Tibial nerve (tissue), 4 donors: ENCODE measurements at places on chromosomes 2 and 18.
A peak's percentile ranks its signal among the peaks of the same experiment; 100 is the strongest.

- DNase-seq, result no peak
Observed at GRCh38 chr2:47295131-47295980, 107.6 kb upstream of the MSH2 start.

GRCh38 chr2:193584522-193584938, 1389.8 kb upstream of the TMEFF2 start:
- DNase-seq, result no peak

- DNase-seq, result no peak
Observed at GRCh38 chr2:79292239-79292957, 132.8 kb upstream of the REG3A start.

GRCh38 chr2:62577994-62578781, 72.2 kb upstream of the TMEM17 start:
- no peak for DNase-seq

GRCh38 chr2:41510108-41510507, 537.7 kb upstream of the PKDCC start:
- no peak for DNase-seq

- DNase-seq, result no peak
Observed at GRCh38 chr2:217932803-217933616, 69.8 kb downstream of the TNS1 start.

GRCh38 chr2:85266146-85267041, 61.4 kb downstream of the TGOLN2 start:
- peak; percentile 43 for DNase-seq

DNA sequence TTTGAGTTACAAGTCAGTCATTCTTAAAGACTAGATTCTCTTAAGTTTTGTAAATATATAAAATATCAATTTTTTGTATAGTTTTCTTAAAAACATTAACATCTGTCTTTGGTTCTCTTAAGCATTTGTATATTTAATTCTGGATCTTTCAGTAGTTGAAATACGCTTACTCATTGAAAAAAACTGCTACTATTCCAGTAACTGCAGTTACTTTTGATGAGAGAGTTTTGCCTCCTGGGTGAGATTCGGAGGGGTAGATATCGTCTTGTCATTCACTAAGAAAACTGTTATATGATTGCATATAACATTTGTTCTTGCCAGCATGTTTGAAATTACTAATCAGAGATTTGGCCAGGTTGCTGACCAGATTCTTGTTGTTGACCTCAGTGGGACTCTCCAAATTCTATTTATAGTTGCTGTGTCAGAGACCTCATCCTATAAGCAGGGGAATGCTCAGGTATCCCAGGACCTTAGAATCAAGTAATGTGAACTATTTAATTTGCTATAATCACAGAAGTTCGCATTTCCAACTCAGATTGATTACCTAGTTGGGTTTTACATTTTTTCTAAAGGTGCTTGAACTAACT, 7.9 kb downstream of the AGPS start:
- DNase-seq, result no peak

GRCh38 chr2:63056107-63057050, 5.7 kb downstream of the OTX1 start:
- DNase-seq, result no peak

DNA sequence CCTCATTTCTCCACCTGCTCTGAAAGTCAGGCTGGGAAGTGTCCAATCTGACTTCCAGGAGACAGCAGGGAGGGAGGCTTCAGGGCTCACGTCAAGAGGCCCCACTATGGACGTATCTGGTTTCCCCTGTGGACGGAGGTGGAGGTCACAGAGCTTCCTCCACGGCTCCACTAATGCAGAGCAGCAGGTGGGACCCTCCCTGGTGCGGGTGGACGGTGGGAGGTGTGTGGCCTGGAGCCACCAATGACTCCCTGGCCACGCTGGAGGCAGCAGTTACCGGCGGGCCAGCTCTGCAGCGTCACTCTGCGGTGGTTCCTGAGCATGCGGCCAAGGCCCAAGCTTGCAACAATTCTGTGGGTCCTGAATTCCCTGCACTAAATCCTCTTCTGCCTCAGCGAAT, 9.0 kb downstream of the CRACDL start:
- DNase-seq, result no peak

GRCh38 chr2:200509235-200509611, 645 bp downstream of the KCTD18 start:
- no peak for DNase-seq

DNA sequence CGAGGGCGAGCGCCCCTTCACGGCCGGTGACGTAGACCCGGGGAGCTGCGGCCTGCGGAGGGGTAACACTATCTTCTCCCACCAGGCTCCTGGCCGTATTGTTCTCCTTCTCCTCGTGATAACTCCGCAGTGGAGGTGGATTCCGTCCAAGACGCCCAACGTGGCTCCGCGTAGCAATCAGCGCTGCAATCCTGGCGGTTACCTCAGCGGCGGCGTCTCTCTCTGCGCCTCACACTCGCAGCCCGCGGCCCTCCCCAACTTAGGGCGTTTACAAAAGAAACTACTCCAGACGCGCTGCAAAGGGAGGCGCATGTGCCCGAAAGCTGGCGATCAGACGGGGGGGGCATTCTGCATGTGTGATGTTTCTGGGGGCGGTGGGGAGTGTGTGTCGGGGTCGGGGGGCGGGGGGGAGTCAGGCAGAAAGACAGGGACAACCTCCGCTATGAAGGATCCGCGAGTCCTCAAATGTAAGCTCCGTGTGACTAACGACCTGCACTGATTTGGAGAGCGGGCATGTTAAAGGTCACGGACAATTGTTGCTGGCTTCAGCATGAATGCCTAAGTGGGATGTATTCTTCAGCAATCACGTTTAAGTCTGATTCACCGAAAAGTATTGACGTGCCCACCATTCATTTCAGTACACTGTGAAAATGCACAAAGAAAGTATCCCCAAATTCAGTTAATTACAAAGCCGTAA, 1.3 kb upstream of the ZNF516 start:
- peak; percentile 62 for DNase-seq

DNA sequence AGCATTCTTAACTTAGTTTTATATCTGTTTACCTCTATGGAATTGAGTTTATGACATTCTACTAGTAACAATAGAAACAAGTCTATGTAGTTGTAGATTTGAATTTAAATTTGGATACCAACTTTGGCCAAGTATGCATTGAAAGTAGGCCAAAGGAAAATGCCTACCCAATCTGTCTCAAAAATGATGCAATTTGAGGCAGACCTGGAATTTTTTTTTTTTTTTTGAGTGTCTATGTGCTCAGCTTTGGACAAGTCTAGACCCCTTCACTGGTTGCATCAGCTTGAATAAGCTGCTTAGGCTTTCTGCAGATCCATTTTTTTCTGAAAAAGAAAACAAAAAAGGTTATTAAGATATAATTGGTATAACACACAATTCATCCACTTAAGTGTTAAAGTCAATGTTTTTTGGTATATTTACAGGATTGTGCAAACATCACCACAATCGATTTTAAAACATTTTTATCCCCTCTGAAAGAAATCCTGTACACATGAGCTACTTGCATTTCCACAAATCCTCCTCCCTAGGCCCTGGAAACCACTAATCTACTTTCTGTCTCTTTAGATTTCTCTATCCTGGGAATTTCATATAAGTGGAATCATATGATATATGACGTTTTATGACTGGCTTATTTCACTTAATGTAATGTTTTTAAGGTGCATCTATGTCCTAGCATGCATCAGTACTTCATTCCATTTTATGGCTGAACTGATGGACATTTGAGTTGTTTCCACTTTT, 185.1 kb upstream of the CCDC68 start:
- DNase-seq, result no peak

GRCh38 chr2:10294077-10294476, 8.6 kb upstream of the HPCAL1 start:
- no peak for DNase-seq

DNA sequence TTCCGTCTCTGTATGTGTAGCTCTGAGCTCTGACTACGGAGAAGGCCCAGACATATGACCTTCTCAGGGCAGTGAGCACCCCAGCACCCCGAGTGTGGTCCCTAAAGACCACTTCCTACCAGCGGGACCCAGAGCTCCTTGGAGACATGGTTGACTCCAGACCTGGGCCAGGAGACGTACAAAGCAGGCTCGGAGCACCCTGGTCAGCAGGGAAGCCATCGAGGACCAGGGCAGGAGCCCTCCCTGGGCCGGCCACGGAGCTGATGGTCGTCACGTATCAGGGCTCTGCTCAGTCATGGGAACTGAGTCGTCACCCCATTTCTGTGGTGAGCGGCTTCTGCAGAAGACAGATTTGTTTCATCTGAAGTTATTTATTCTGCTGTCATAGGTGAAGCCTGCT, 12.8 kb upstream of the NEU4 start:
- peak; percentile 4 for DNase-seq

- no peak for DNase-seq
Observed at GRCh38 chr2:231355508-231356465, 39.7 kb upstream of the B3GNT7 start.

DNA sequence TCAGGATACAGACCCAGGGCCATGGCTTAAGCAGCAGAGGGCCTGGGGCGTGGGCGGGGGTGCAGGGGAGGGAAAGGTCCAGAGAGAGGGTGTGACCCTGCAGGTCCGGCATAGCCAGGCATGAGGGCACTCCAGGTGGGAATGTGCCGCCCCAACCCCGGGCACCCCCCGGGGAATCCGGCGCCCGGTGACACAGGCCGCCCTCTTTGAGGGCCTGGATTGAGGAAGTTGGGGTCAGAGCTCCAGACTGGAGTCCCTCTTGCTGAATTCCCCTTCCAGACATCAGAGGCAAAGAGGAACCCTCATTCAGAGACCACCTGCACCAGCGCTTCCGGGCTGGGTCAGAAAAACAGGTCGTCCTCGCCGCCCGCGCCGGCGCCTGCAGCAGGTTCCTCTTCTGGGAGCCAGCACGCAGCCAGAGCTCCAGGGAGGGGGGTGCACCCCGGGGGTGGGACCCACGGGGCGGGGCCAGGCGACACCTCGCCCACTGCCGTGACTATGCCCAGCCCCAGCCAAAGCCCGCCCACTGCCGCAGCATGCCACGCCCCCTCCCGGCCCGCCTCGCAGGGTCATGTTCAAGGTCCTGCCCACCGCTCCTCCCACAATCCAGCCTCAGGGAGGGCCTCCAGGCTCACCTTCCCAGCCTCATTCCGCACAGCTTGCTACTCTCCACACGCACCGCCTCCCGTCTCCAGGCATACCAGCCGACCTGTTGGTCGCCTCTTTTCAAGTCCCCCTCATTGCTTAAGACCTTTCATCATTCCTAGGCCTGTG, 98.3 kb upstream of the ID2 start:
- DNase-seq, result peak; percentile 85

- DNase-seq, result no peak
Observed at GRCh38 chr2:55419233-55419678, 400 bp downstream of the CCDC88A start.

DNA sequence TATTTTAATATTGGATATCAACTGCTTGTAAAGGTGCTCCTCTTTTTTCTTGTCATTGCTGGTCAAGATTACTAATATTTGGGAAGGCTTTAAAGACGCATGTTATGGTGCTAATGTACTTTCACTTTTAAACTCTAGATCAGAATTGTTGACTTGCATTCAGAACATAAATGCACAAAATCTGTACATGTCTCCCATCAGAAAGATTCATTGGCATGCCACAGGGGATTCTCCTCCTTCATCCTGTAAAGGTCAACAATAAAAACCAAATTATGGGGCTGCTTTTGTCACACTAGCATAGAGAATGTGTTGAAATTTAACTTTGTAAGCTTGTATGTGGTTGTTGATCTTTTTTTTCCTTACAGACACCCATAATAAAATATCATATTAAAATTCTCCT, 38.2 kb downstream of the COL3A1 start:
- DNase-seq, result no peak

DNA sequence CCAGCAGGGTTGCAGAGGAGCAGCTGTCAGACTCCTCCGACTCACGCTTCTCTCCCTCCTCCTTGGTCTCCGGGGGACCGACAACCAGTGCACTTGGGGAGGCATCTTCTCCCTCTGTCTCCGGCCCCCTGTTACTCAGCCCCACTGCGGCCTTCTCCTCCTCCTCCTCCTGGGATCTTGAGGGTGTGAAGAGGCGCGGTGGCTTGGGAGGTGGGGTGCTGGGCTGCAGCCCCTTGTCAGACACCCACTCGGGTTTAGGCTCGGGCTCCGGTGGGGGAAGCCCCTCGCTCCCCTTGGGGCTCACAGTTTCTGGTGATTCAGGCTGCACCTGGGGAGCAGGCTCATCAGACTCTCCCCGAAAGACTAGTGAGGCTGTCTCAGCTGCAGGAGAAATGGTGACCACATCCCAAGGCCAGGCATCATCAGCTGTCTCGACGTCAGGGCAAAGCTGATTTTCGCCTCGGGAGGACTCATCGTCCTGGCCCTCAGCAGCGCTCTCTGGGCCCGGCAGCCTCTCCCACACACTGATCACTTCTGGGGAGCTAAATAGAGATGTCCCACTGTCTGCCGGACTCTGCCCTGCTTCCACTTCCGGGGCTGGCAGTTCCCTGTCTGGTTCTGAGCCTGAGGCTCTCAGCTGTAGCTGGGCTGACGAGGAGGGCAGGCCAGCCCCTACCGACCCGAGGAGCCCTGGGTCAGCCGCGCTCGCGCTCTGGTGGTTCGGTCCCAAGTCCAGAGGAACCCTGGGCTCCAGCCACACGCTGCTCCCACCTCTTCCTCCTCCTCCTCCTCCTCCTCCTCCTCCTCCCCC, 9.0 kb upstream of the SFXN5 start:
- DNase-seq, result no peak

- no peak for DNase-seq
Observed at GRCh38 chr2:210481601-210482175, 5.1 kb upstream of the LANCL1 start.

DNA sequence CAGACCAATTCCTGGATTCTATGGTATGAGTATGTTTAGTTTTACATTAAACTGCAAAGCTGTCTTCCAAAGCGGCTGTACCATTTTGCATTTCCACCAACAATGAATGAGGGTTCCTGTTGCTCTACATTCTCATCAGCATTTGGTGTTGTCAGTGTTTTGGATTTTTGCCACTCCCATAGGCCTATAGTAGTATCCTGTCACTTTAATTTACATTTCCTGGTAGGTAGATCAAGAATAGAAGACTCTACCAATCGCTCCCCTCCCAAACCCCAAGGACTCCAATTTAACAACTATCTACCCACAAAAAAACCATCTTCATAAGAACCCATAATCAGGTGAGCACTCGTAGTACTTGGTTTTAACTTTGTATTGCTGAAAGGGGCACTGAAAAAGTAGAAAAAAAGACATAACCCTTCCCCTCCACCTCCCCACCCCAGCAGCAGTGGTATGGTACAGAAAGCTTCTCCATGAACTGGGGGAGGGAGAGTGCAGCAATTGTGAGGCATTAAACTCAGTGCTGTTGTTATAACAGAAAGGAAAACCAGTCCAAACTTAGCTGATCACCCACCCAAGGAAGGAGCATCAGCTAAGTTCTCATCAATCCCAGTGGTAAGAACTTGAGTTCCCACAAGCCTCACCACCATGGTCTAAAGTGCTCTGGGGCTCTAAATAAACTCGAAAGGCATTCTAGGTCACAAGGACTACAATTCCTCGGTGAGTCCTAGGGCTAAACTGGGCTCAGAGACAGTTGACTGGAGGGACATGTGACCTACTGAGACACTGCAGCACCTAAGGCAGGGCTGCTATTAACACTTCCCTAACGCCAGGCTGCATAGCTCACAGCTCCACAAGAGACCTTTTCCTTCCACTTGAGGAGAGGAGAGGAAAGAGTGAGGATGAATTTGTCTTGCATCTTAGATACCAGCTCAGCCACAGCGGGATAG, 35.5 kb upstream of the CYTIP start:
- DNase-seq, result no peak

- peak; percentile 9 for DNase-seq
Observed at GRCh38 chr18:70931942-70932814, 643.3 kb downstream of the SOCS6 start.
